ENCODE measurements at places on chromosomes 12 and 14.
A peak's percentile ranks its signal among the peaks of the same experiment; 100 is the strongest.

GRCh38 chr12:11701433-11701832 lies 52.0 kb downstream of the ETV6 start:
- no peak for DNase-seq

- DNase-seq: peak; percentile 94
Measured at GRCh38 chr14:75831455-75831854, 150.3 kb downstream of the TGFB3 start.

DNA sequence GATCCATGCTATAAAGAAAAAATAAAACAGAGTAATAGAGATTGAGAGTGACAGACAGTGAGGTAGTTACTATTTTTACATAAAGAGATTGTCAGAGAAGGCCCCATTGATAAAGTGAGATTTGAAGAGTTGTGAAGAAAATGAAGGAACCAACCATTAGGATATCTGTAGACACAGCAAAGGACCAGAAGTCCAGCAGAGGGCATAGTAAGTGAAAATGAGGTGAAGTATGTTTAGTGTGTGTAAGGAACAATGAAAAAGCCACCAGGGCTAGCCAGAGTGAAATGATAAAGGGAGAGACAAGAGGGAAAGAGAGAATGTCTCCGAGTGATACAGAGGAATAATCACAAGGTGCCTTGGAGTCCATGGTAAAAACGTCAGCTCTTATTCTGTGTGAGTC lies 411.0 kb downstream of the NELL2 start:
- DNase-seq: no peak

DNA sequence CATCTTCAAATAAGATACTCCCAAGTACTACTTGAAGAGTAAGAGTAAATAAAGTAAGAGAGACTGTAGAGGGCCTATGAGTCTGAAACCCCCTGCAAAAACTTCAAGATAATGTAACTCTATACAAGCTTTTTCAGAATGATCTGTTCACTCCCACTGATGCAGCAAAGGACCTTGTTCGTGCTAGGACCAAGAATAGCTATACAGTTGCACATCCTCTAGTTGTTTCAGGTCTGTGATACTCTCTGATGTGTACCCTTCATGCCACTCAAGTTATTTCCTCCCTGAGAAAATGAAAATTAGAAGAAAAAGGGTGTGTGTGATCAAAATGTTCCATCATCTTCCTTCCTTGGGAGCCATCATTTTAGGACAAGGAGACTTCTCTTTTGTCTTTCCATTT lies 204.4 kb downstream of the ALX1 start:
- no peak for DNase-seq

DNA sequence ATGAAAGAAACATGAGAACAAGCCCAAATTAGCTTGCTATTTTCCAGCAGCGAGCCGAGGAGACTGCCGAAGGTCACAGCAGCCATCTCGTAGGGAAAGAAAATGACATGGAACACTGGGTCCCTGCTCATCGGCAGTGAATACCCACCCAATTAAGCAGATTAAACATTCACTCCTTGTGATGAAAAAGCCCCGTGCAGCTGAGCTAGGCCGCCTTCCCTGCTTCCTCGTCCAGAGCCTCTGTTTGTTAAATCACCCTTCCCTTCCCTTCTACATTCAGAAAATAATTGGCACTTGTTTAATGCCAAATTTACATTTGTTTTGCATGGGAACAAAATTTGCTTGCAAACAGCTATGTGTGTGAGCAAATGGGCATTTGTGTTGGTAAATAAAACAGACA lies 342.5 kb downstream of the RMST start:
- no peak for DNase-seq

DNA sequence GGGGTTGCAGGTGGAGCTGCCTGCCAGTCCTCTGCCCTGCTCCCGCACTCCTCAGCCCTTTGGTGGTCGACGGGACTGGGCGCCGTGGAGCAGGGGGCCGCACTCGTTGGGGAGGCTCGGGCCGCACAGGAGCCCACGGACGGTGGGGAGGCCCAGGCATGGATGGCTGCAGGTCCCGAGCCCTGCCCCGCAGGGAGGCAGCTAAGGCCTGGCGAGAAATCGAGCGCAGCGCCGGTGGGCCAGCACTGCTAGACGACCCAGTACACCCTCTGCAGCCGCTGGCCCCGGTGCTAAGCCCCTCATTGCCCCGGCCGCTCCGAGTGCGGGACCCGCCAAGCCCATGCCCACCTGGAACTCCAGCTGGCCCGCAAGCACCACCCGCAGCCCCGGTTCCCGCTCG lies 221.8 kb downstream of the BTG1 start:
- no peak for DNase-seq

GRCh38 chr14:93343266-93343665 lies 3.7 kb upstream of the COX8C start:
- no peak for DNase-seq

DNA sequence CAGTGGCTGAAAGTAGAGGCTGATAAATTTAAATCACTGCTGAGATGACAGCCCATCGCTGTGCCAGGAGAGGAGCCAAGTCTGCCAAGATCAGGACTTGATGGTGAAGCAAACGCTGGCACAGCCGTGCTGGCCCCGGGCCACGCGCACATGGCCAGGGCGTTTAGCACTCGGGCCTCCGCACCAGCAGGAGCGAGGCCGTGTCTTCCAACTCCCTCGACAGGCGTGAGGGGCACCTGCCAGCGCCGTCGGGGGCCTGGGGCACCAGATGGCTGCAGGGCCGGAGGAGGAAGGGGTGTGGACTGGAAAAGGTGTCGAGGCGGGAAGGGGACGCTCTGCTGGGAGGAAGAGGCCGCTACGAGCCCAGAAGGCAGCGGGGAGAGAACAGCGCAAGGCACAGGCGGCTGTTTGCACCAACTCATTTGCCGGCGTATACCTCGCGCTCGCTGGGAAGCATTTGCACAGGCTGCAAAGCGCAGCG lies 29.5 kb downstream of the RIMBP2 start:
- DNase-seq: no peak

- no peak for DNase-seq
Measured at GRCh38 chr14:79293482-79294177, 917.7 kb downstream of the DIO2 start.

DNA sequence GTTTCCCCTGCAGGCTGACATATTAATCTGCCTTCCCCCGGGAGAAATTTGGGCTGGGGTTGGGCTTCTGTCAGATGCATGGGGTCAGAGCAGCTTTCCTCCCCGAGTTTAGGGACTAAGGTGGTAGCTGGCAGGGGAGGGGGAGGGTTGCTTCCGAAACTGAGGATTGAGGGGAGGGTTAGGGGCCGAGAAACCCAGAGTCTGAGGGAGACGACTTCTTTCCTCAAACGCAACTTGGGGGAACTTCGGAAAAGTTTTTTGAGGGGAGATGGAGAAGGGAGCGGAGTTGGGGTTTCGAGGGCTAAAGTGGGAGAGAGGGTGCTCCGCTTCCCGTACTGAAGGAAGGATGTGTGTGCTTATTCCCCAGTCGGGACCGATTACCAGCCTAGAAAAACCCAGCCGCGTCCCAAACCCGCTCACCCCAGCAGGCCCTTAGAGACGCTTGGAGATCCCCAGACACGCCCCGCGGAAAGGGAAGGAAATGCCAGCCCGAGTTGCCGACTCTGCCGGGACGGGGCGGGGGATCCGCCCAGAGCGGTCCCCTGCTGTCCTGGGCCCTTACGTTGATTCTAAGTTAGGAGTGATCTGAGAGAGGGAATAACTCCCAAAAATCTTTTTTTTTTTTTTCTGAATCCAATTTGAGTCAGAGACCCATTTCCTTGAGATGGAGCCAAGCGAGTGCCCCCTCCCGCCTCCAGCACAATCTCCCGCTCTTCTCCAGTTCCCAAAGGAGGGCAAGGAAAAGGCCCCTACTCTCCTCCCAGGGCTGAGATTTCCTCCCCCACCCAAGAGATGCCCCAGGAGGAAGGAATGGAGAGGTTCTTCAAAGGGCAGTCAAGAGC lies 61.9 kb downstream of the SMUG1 start:
- DNase-seq: peak; percentile 59

DNA sequence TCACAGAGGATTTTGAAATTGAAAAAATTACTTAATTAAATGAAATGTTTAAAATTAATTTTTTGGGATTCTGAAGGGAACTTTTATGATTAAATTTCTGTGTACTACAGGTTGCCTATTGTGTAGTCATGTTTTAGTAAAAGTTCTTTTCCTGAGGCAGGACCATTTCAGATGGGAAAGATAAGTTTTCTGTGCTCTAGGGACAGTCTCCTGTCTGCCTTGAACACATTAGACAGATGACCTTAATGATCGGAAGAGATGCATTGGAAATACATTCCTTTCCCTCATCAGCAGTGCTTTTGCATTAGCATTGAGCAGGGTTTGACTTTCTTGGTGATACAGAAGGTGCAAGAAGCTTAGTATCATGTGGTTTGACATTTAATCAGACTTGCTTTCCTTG lies 28.1 kb downstream of the CRADD start:
- DNase-seq: no peak

GRCh38 chr12:130761537-130762318 lies 45.6 kb upstream of the RIMBP2 start:
- peak; percentile 37 for DNase-seq

- DNase-seq: no peak
Measured at GRCh38 chr12:116864371-116865160, 16.7 kb downstream of the HRK start.

GRCh38 chr14:65422088-65422834 lies 9.7 kb downstream of the FUT8 start:
- DNase-seq: no peak

DNA sequence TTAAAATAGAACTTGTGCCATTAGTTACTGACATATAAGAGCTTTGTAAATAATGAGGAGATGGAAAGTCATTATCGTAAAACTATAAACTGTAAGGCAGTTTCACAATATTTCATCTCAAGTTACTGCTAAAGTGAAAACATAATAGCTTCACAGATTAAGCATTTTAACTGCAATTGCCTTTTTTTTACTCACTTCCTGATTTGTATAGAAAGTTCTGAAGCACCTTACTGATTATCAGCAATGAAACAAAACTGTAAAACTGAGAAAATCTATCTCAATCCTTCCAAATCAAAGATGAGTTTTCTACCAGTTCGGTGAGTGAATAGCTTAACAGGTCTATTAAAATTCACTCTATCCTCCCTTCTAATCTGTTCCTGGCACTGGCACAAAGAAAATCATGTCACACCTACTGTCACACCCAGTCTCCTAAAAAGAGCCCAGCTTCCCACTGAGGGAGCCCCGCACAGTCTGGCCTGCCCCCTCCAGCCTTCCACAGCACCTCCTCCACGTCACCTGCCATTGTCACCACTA lies 161.4 kb upstream of the ABCD2 start:
- DNase-seq: no peak

DNA sequence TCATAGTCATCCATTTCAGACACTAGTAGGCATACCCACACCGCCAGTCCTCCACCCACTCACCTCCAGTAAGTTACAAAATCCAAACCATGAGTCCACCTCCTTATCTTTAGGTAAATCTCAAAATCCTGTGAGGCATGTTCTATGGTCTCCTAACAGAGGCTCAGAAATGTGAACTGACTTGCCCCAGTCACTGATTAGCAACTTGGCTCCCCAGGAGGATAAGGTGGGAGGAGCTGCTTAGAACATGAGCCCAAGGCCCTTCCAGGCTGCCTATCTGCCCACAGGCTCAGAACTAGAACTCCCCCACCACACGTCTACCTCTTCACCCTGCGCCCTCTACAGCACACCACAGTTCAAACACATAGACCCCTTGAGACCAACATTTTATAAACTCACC lies 19.9 kb downstream of the SETD3 start:
- DNase-seq: no peak

GRCh38 chr14:82190742-82191141 lies 657.1 kb upstream of the SEL1L start:
- DNase-seq: no peak

- DNase-seq: no peak
Measured at GRCh38 chr12:123937707-123938591, 34.7 kb downstream of the CCDC92 start.

DNA sequence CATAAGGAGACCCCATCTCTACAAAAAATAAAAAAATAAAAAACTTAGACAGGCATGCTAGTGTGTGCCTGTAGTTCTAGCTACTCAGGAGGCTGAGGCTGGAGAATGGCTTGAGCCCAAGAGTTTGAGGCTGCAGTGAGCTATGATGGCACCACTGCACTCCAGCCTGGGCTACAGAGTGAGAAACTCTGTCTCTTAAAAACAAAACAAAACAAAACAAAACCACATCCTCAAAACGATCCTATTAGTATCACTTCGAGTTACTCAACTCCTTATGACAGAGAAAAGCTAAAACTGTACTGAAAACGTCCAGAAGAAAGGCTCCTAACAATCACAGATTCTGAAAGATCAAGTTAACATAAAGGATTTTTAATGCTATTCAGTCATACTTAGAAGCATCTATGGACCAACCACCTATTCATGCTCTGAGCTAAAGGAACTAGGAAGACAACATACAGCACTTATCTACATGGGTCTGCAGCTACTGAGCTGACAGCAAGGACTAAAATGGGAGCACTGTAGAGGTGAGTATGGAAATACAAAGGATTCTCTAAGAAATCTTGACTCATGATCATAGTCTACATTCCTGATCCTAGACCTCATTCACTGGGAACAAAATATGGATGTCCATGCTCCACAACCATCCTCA lies 75.3 kb upstream of the DUSP6 start:
- no peak for DNase-seq

Data from body of pancreas (tissue), 4 donors.